Sciatic nerve (tissue), 2 donors: ENCODE measurements at places on chromosomes 1 and 21.

GRCh38 chr1:200053646-200054045 is 26.1 kb downstream of the NR5A2 start:
- no peak for DNase-seq

- DNase-seq, result peak; percentile 85
Measured at GRCh38 chr1:32240140-32240951, 6.7 kb upstream of the FAM167B start.

- no peak for DNase-seq
Measured at GRCh38 chr1:232662910-232663309, 33.0 kb upstream of the SIPA1L2 start.

- DNase-seq, result no peak
Measured at GRCh38 chr1:155946633-155947219, 5.3 kb downstream of the RXFP4 start.

GRCh38 chr1:200128081-200128480 is 100.6 kb downstream of the NR5A2 start:
- DNase-seq, result no peak
